ELR (cell line): ENCODE measurements at places on chromosomes 2 and 18.

- no peak for DNase-seq
Observed at GRCh38 chr2:10478916-10479315, 30.8 kb upstream of the ODC1 start.

- no peak for DNase-seq
Observed at GRCh38 chr2:222899413-222900181, 38.8 kb downstream of the ACSL3 start.

GRCh38 chr2:15768615-15769014 is 171.7 kb upstream of the MYCN start:
- DNase-seq, result no peak

GRCh38 chr2:176852667-176853066 is 359.9 kb upstream of the HNRNPA3 start:
- no peak for DNase-seq

DNA sequence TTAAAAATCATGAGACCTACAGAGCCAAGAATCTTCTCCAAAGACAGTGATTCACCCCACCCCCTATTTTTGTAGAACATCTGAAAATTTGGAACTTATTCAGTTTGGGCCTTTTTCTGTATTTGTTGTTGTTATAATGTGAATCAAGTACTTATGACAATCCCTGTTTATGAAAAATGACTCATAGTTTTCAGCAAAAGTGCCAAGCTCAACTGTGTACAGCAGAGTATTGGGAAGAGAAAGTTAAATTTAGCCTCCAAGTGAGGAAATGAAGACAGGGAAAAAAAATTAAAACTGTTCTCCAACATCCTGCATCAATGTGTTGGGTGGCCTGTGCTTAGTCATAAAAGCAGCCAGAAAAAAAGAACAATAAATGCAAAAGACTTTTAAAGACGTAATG is 46.2 kb downstream of the LRATD1 start:
- DNase-seq, result peak; percentile 30

DNA sequence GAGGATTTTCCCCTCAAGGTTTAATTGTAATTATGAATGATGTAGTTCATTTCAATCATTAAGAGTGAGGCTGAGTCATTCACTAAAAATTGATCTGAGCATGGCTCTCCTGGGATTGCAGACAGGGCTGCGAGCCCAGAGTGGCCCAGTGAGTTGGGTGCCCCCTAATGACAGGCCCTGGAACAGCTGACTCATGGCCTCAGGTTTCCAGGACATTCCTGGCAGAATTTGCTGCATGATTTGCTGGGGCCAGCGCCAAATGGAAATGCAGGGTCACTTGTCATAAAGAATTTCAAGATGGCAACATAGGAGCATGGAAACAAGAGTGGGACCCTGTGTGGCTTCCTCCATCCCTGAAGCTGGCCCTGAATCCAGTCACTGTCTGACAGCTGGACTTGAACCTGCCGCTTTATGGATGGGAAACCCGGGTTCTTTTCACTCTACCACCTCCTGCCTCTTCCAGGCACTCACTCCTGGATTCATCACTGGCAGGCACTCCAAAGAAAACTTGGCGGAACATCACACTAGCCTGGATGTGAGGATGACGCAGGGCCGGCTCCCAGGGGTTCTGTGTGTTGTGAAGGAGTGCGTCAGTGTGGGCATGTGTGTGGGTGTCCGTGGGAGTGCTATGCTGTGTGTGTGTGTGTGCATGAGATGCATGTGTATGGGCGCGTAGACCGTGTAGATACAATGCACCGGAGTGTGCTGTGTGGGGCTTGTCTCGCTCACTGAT is 15.2 kb downstream of the OTOF start:
- DNase-seq, result peak; percentile 68

GRCh38 chr2:101415220-101415619 is 27.9 kb upstream of the CREG2 start:
- no peak for DNase-seq

DNA sequence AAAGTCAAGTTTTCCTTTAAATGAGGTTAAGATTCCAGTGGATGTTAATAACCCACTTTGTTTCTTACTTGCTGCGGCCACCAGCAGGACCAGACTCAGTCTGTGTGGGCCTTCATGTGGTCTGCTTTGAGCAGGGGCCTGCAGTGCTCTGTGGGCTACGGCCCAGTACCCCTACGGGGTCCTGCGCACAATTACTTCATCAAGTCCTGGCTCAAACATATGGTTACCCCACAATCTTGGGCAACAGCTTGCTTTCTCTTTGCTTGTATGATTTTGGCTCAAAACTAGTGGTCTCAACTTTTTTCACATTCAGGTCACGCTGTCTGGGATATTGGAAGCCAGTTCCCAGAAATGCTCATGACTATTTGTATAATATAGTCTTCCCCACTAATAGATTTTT is 64.2 kb downstream of the PTPN2 start:
- no peak for DNase-seq

DNA sequence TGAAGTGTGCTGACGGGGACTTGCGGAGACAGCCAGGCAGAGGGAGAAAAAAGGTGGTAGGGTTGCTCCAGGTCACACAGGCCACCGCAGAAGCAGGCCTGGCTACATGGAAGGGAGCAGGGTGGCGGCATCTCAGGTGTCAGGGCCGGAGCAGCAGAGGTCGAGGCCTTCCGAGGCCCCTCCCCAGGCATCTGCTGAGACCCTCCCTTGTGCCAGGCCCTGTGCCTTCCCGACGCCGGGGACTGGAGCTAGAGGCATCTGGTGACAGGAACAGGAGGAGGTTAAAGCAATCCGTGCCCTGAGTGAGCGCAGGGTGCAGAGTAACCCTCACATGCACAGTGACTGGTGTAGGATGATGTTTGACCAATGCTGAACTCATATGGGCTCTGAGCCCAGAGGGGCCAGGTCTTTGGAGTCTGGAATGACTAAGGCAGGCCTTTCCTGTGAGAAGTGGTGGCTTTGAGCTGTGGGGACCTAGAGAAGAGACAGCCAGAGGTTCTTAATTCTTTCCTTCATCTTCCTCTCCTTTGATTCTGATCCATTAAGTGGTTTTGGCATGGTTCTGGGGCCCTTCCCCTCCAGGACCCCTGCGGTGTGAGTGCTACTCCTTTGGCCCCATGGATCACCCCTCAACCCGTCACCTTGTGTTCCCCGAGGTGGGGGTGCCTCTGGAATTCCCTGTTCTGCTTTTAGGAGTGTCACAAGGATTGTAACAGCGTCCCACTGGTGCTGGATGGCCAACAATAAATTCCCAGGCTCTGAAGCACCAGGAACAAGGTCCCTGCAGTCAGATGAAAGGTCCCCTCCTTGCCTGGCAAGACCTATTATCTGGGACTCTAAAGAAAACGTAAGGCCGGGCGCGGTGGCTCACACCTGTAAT is 72.1 kb downstream of the KLHL29 start:
- peak; percentile 59 for DNase-seq

- peak; percentile 58 for DNase-seq
Observed at GRCh38 chr18:27599202-27599829, 414.2 kb upstream of the CHST9 start.

DNA sequence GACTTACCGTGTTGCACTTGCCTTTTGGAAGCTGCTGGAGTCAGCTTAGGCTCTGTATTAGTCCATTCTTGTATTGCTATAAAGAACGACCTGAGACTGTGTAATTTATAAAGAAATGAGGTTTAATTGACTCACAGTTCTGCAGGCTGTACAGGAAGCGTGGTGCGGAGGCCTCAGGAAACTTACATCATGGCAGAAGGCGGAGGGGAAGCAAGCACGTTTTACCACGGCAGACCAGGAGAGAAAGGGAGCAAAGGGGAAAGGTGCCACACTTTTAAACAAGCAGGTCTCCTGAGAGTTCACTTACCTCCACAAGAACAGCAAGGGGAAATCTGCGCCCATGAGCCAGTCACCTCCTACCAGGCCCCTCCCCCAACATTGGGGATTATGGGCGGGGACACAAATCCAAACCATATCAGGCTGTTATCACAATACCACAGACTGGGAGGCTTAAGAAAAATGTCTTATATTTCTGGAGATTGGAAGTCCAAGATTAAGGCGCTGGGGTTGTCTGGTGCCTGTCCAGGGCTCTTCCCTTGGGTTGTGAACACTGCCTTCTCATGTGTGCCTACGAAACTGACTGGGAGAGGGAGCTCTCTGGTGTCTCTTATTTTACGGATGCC is 3.6 kb upstream of the D2HGDH start:
- no peak for DNase-seq

- no peak for DNase-seq
Observed at GRCh38 chr2:36586672-36587071, 11.3 kb downstream of the FEZ2 start.

DNA sequence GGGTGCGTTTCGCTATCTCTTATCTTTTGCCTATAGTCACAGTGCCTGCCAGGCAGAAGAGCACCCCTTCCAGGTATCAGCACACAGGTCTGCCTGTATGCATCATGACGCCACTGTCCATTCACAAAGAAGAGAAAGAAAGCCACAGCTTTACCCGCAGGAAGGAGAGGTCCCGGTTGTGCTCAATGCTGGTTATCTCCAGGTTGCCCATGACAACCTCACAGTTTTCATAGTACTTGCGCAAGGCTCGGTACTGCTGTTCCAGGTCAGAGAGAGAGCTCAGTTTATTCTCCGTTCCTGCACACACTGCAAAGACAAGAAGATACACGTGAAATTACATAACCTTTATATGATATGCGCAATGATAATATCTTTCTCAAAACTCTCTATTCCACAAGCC is 414.0 kb downstream of the ERBB4 start:
- peak; percentile 35 for DNase-seq

GRCh38 chr18:3494245-3494526 is 44.2 kb downstream of the TGIF1 start:
- DNase-seq, result no peak
